Omental fat pad (tissue), 4 donors: ENCODE measurements at places on chromosomes 2 and 18. TPM values are rescaled to one million over a fixed set of nuclear protein-coding genes. Genes with fewer than 3 reads are reported as not detected.

TANC1 gene
- 27.7 TPM for total RNA-seq

CCDC121 gene
- 1.2 TPM for total RNA-seq

CFAP65 gene
- not detected for total RNA-seq

CHPF gene
- total RNA-seq = 33.4 TPM

NAGK gene
- total RNA-seq = 145 TPM

B4GALT6 gene
- 3.0 TPM for total RNA-seq

LIMS4 gene
- total RNA-seq = 2.6 TPM

SRD5A2 gene
- total RNA-seq = not detected

CXCR1 gene
- 0.36 TPM for total RNA-seq

PRKAG3 gene
- not detected for total RNA-seq

COL4A4 gene
- 0.72 TPM for total RNA-seq

SLC40A1 gene
- total RNA-seq = 227 TPM

COL5A2 gene
- 63.8 TPM for total RNA-seq

MOB1A gene
- 87.6 TPM for total RNA-seq

STEAP3 gene
- 13.7 TPM for total RNA-seq

LRPPRC gene
- total RNA-seq = 59.6 TPM

MORN2 gene
- total RNA-seq = 14.3 TPM

PDE11A gene
- total RNA-seq = 0.16 TPM

MRPL30 gene
- total RNA-seq = 18.4 TPM

GPR75 gene
- 12.1 TPM for total RNA-seq

STARD6 gene
- not detected for total RNA-seq

SH2D6 gene
- total RNA-seq = not detected

CD207 gene
- not detected for total RNA-seq
